Hematopoietic multipotent progenitor cell treated with erythropoietin and hydrocortisone succinate and interleukin-3 and kit ligand, for 6 days (in vitro differentiated cells): ENCODE measurements at places on chromosomes 6 and 20.
A peak's percentile ranks its signal among the peaks of the same experiment; 100 is the strongest.

GRCh38 chr20:6209093-6209492 lies 86.3 kb upstream of the FERMT1 start:
- no peak for DNase-seq

- peak; percentile 28 for DNase-seq
Measured at GRCh38 chr6:14470671-14471070, 353.1 kb downstream of the CD83 start.

DNA sequence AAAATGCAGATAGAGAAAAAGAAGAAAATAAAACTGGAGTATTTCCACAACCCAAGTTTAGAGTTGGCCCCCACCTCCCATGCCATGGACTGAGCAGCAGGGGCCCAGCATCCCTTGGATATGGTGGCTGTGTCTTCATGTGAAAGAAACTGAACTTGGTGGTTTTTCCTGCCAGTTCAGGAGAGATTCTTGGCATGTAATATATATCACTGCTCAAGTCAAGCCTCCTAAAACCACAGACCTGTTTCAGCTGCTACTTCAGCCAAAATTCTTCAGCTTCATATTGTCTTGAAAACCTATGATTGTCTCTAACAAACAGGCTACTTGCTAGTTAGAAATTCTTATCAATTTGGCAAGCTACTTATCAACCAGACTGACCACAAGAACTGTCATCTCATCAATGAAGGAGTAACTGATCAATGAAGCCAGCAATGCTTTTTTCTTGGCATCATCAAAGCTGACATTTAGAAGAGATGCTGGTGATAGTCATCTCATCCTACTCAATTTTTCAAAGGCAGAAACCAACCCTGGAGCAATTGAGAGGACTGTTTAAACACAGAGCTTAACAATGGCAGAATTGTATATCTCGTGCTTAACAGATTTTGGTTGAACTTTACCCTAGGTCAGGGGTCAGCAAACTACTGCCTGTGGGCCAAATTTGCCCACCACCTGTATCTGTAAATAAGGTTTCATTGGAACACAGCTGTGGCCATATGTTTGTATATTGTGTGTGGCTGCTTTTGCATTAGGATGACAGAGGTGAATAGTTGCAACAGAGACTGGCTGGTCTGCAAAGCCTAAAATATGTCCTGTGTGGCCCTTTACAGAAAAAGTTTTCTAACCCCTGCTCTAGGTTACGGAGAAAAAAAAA lies 10.4 kb upstream of the NOL7 start:
- no peak for DNase-seq

GRCh38 chr6:169221264-169221663 lies 32.4 kb downstream of the THBS2 start:
- DNase-seq: no peak

DNA sequence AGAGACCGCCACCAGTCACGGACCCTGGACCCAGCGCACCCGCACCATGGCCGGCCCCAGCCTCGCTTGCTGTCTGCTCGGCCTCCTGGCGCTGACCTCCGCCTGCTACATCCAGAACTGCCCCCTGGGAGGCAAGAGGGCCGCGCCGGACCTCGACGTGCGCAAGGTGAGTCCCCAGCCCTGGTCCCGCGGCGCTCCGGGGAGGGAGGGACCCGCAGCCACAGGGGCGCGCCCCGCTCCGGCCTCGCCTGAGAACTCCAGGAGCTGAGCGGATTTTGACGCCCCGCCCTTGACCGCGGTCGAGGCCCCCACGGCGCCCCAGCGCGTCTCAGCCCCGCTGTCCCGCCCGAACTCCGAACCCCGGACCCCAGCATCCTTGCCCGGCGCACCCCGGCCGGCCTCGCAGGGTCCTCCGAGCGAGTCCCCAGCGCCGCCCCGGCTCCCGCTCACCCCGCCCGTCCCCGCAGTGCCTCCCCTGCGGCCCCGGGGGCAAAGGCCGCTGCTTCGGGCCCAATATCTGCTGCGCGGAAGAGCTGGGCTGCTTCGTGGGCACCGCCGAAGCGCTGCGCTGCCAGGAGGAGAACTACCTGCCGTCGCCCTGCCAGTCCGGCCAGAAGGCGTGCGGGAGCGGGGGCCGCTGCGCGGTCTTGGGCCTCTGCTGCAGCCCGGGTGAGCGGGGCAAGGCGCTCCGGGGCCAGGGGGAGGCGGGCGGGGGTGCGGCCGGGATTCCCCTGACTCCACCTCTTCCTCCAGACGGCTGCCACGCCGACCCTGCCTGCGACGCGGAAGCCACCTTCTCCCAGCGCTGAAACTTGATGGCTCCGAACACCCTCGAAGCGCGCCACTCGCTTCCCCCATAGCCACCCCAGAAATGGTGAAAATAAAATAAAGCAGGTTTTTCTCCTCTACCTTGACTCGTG lies at the start of gene OXT:
TSS of gene OXT (plus strand) at position 11 of the 920 bp plus-strand sequence. CDS start at position 47, 36 bp downstream.
- DNase-seq: peak; percentile 50

GRCh38 chr20:44618318-44618731 lies 33.2 kb downstream of the ADA start:
- no peak for DNase-seq

DNA sequence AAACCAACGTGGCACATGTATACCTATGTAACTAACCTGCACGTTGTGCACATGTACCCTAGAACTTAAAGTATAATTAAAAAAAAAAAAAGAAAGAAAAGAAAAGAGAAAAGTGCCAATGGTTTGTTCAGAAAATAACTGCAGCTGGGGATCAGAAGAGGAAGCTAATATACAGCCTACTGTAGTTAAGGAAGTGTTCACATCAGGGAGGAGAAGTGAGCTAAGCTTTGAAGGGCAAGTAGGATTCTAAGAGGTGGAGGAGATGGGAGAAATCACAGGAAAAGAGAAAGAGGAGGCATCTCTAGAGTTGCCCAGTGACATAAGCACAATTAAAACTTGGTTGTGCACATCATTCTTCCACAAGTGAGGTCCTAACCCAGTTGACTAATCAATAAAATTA lies 214.4 kb upstream of the DTNBP1 start:
- DNase-seq: no peak

GRCh38 chr6:10862361-10862760 lies 19.5 kb downstream of the GCM2 start:
- no peak for DNase-seq

DNA sequence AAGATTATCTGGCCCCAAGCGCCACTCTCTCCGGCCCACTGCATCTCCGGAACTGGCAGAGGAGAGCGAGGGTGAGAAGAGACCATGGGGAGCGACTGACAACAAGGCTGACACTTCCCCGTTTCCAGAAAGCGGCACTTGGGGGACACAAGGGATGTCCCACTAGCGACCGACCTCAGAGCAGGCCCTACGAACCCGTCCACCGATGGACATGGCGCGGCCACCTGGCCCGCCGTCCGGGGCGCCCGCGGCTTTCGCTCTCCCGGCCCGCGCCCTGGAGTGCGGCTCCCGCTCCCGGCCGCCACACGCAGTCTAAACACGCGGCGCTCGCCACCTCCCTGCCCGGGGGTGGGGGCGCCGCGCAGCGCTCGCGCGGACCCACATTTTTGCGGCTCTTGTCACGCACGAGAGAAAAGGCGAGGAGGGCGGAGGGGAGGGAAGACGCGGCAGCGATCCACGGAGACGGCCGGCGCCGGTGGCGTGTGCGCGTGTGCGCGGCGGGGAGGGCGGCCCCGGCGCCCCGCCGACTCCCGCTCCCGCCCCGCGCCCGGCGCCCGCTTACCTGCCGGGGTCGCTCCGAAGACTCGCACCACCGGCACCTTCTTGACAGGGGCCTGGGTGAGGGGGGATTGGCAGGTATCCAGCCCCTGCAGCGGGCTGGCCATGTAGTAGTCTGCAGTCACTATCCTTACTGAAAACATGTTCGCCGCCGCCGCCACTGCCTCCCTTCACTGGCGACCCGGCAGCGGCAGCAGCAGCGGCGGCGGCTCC lies 645 bp downstream of the REV3L start:
- peak; percentile 69 for DNase-seq

DNA sequence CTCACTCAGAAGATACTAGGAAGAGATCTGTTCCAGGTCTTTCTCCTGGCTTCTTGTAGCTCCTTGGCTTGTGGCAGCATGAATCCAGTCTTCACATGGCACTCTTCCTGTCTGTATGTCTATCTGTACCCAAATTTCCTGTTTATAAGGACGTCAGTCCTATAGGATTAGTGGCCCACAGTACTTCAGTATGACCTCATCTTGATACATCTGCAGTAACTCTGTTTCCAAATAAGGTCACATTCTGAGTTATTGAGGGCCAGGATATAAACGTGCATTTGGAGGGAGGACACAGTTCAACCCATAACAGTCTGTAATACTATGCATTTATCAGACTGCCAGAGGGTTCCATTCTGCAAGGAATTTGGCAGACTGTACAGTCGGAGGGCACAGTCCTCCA lies 57.6 kb upstream of the DYNLRB1 start:
- no peak for DNase-seq

DNA sequence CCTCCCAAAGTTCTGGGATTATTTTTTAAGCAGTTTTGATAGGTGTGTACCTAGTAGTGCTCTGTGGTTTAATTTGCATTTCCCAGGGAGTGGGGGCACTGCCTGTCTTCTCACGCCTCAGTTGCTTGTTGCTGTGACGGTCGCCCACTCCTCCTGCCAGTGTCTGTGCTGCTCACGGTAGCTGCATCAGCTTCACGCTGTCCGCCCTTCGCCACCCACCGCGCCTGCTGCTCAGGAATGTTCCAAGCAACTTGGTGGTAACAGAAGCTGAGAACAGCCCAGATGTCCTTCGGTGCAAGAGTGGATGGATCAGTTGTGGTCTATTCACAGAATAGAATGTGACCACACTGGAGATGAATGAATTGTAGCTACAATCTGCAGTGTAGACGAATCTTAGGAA lies 22.9 kb downstream of the DNAJC5 start:
- DNase-seq: no peak

DNA sequence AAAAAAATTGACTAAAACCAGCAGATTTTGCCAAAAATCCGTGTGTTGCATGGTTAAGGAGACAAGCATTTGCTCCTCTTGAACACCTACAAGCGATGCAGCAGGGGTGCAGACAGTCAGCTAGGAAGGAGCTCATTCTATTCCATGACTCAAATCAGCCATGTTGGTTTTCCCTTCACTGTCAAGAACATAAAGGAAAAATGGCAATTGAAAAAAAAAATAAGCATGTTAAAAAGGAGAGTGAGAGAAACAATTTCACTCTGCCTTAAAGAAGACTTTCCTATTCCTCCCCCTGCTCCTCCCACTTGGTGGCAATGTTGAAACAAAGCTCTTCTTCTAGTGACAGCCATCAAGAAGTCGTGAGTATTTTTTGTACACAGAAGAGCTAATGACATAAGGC lies 115.4 kb downstream of the MTFR2 start:
- DNase-seq: no peak

GRCh38 chr6:156886409-156886808 lies 109.2 kb downstream of the ARID1B start:
- DNase-seq: no peak

GRCh38 chr20:21104921-21105320 lies 1.2 kb downstream of the LINC00237 start:
- DNase-seq: no peak

DNA sequence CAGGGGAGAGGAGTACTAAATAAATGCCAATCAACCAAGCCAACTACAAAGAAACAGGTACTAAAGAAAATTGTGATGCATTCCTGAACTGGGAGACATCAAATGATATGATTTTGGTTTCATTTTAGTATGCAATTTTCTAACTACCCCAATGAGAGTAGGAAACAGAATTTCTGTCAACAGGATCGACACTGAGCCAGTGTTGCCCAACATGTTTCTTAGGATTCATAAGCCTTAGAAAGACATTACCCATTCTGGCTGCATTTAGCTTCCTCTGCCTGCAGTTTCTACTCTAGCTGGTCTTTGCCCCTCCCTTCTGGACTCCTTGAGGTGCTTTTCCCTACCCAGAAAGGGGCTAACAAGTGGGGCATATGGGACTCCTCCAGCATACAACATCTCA lies 49.8 kb downstream of the KCTD20 start:
- DNase-seq: no peak

DNA sequence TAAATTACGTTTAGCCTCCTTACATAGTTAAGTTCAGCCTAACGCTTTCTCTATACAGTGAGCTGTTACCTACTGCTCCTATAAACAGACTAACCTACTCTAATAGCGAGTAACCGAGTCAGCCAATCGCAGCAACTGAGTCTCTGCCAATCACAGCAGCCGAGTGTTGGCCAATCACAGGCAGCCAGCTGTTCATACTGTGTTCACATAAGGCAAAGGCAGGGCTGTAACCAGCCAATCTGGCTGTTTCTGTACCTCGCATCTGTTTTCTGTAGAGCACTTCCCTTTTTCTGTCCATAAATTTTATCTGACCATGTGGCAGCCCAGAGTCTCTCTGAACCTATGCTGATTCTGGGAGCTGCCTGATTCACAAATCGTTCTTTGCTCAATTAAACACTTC lies 263.9 kb upstream of the JARID2 start:
- peak; percentile 77 for DNase-seq

GRCh38 chr6:113994934-113995342 lies 24.0 kb upstream of the HDAC2 start:
- peak; percentile 82 for DNase-seq

- no peak for DNase-seq
Measured at GRCh38 chr20:46930640-46931339, 36.1 kb downstream of the EYA2 start.

DNA sequence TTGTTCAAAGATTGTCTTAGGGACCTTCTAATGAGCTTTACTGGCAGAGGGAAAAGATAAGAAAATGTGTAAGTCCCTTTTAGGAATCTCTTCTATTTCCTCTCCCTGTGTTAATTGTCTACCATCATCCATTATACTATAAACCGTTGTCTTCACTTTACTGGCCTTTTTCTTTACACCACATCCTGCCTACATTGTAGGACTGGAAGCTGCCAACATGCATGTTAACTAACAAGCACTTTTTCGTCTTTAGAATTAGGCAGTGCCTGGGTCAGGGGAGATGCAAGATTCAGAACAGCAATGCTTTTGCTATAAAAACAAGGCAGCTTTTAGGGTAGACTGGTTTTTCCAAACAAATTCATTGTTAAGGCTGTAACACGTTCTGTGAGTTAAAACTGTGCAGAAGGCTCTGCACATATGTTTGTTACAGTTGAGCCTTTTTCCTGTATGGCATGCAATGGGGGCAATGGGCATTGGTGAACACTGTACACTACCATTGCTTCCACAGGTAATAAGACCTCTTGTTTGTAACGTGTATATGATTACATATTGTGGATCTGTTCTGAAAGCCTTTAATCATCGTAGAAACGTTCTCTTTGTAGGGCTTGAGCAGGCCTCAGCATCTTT lies 10.9 kb upstream of the PKIG start:
- no peak for DNase-seq

DNA sequence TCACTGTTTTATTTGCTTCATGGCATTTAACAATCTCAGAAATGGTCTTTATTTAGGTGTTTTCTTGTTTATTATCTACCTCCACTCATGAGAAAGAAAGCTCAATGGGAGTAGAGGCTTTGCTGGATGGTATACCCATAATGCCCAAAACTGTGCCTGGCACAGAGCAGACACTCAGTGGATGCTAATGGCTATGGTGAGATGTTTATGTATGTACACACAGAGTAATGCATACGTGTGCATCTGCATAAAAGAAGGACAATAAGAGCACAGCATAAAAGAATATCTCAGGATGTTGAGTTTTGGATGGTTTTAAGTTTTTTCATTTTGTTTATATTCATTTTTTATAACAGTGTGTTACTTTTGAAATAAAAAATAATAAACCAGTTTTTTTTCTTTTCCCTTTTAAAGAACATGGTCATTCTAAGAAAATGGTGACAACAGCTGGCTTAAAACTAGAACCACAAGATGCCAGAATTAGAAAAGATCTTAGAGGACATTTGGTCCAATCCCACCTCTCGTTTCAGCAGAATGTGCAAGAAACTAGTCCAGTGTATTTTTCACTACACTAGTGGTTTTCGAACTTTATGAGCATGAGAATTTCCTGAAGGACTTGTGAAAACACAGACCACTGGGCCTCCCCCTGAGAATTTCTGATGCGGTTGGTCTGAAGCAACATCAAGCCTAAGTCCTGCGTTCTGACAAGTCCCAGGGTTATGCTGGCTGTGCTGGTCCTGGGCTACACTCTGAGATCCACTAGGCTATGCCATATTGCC lies 131.9 kb downstream of the FYN start:
- no peak for DNase-seq
